ENCODE measurements at places on chromosomes 4 and X.

DNA sequence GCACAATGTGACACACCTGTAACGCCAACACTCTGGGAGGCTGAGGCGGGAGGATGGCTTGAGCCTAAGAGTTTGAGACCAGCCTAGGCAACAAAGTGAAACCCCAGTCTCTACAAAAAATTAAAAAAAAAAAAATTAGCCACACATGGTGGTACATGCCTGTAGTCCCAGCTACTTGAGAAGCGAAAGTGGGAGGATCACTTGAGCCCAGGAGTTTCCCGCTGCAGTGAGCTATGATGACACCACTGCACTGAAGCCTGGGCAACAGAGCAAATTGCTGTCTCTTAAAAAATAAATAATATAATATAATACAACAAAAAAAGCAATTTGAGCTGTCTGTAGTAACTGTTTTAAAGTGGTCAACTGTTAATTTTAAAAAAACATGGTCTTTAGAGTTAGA lies 13.2 kb downstream of the SPOCK3 start:
- no peak for DNase-seq

DNA sequence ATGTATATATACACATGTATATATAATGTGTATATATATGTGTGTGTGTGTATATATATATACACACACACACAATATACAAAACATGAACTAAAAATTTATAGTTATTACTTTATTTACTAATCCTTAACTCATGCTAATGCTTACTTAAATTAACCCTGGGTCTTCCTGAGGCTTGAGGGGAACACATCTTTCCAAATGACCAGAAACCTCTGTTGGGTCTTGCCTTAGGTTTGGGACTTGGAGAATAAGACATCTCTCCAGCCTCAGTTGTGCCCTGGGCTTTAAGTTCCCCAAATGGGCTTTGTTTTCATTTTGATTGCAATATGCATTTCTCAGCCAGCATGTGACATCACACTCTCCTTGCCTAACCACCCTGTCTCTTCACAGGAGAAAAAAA lies 7.7 kb downstream of the GEMIN8 start:
- DNase-seq: no peak

GRCh38 chr4:154622598-154622997 lies 10.1 kb upstream of the FGG start:
- DNase-seq: no peak

DNA sequence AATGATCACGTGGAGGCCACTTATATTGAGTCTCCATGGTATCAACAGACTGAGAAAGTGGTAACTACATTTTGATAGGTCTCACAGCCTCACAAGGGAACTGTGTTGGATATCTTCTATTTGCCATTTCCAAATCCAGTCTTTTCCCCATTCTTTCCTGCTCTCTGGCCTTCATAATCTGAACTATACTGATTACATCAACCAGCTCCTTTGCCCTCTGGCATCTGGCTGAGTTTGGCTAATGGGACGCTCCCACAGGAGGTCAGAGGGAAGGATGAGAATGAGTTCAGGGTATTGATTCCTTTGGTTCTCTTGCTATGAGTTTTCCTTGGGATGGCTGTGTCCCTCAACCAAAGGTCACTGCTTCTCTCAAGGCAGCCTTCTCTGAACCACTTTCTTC lies 152.6 kb downstream of the RTL9 start:
- DNase-seq: no peak

DNA sequence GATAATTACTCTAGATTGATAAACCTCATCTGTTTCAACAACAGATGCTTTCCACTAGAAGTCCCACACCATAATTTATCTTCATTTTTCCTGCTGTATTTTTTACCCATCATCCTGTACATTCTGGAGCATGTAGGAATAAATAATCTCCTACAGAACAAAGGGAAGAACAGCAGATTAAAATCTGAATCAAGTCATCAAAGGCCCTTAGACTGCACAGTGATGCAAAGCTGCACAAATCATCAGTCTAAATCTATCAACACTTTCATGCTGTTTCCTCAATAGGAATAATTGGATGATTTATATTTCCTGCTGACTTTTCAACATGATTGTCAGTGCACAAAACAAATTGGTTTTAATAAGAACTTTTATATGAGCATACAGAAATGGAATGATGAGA lies 1143.9 kb downstream of the STIM2 start:
- no peak for DNase-seq

DNA sequence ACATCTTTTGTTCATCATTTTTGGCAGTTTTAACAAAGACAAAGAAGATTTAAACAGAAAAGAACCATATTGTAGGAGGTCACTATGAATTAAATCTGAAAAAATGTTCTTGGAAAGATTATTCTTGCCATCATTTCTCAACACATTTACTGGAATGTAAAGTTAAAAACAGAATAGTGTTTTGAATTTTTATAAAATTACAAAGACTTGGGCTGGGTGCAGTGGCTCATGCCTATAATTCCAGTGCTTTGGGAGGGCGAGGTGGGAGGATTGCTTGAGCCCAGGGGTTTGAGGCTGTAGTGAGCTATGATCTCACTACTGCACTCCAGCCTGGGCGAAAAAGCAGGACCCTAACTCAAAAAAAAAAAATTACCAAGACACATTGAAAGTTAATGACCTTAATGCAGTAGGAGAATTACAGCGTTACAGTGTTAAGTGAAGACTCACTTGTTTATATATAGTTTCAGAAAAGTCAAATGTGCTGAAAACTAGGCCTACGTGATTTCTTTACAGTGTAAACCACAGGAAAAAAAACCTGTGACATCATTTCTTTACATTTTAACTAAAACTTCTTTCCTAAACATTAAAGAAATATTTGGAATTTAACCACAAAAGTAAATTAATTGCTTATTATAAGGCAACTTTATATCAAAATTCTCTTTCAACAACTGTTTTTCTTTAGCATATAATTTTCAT lies 7.9 kb downstream of the FAM13A start:
- DNase-seq: no peak

- no peak for DNase-seq
Measured at GRCh38 chr4:7332216-7333023, 102.3 kb downstream of the PSAPL1 start.

- DNase-seq: no peak
Measured at GRCh38 chr4:1137063-1137776, 23.9 kb upstream of the RNF212 start.

DNA sequence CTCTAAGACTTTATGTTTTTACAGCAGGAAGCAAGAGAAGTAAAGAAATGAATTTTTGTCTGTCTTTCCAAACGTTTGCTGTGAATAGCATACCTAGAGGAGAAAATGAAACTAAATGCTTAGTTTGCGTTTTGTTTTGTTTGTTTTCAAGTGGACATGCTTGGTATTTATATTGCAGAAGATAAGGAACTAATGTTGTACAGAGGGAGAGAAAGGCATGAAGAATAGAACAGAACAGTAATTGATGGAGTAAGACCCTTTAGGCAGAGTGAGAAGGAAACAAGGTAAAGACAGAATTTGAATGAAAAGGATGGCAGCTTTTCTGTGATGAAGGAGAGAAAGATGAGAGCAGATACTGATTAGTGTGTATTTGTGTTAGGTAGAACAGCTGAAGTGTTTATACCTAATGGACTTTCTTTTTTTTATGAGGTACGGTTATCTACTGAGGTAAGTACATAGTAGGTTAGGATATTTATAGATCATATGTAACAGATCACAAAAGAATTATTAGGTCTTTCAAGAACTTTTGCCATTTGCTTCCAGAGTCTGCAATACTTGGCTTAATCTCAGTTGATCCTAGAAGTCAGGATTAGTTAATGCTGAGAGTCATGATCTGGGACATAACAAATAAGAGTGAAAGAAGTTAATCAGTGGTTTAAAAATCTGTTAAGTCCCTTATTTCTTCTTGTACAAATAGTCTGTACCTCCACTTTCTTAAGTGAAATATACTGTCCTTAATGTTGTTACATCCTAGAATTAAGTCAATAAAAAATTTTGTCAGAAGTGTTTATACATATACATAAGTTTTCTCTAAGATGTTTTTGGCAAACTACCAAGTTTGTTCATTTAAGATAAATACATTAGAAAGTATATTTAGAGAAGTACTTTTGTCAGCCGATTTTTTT lies 36.8 kb downstream of the FABP2 start:
- DNase-seq: no peak

DNA sequence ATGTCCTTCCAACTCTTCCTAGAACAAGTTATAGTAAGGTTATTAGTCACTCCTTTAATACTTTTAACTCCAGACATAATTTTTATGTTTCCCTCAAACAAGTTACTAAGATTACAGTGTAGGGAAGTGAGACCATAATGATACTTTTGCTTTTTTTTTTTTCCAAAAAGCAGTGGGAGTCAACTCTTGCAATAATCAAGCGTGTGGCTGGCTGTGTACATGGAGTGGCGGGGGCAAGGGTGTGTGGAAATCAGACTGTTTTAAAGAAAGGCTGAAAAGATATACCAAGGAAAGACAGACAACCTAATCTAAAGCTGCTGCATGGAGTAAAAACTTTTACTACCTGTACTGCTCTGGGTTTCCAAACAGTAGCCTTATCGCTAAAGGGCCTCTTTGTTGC lies 4.1 kb downstream of the NOA1 start:
- DNase-seq: no peak

GRCh38 chr4:29326816-29327215 lies 1393.4 kb upstream of the PCDH7 start:
- no peak for DNase-seq

DNA sequence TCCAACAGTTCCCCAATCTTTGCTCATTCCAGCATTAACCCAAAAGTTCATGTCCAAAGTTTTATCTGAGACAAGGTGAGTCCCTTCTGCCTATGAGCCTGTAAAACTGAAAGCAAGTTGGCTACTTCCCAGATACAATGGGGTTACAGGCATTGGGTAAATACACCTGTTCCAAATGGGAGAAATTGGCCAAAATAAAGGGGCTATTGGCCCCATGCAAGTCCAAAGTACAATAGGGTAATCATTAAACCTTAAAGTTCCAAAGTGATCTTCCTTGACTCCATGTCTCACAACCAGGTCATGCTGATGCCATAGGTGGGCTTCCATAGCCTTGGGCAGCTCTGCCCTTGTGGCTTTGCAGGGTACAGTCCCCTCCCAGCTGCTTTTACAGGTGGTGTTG lies 511.7 kb upstream of the KLHL4 start:
- DNase-seq: no peak

GRCh38 chr4:7687796-7688195 lies 251.9 kb downstream of the AFAP1 start:
- no peak for DNase-seq
